Amniotic stem cell (primary cell): ENCODE measurements at places on chromosomes 5 and 9.

DNA sequence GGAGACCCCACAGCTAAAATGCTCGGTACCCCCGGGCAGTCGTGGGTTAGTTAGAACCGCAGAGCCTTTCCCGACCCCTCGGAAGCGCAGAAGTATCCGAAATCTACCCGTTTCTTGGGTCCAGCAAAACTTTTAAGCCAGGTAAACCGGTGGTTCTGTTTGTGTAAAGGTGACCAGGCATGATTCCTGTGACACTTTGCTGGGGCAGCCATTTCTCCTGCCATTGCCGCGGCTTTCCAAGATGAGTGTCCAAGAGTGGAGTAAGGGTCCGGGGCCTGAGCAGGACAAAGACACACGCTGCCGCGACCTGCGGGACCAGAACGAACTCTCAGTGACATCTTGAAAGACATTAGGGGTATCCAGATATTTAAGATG, 655 bp downstream of the MARVELD2 start:
- no peak for DNase-seq

GRCh38 chr9:94913550-94913949, 187.1 kb downstream of the AOPEP start:
- DNase-seq, result no peak

- no peak for DNase-seq
Measured at GRCh38 chr9:127207734-127208410, 56.7 kb upstream of the GARNL3 start.

DNA sequence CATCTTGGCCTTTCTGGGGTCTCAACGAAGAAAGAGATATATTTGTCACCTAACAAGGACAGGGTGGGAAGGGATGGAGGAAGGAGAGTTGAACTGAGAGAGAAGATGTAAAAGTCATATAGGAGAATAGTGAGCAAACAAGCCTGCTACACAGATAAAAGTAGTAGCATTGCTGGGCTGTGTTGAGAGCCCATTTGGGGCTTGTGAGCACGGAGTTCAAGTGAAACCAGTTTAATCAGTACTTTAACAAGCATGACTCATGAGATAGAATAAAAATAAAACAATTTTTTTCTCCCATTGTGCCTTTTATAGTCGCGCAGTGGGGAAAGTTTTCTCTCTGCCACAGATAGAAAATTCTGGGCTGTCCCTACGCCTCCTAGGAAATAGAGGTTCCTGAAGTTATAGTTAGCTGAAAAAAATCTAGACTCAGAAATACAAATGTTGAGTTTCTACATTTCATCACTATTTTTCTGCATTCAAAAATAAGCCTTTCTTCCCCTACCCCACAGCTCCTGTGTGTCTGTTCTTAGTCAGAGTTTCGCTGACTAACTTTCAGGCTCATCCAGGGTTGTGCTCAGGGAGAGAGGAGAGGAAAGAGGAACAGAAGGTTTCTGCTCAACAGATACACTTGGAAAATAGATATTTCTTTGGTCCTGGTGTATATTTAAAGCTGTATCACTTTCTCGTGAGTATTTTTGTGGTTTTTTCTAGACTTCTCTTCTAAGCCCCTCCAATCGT, 395.8 kb upstream of the ADAMTSL1 start:
- DNase-seq, result no peak

GRCh38 chr5:173429489-173430150, 101.4 kb upstream of the STC2 start:
- no peak for DNase-seq

DNA sequence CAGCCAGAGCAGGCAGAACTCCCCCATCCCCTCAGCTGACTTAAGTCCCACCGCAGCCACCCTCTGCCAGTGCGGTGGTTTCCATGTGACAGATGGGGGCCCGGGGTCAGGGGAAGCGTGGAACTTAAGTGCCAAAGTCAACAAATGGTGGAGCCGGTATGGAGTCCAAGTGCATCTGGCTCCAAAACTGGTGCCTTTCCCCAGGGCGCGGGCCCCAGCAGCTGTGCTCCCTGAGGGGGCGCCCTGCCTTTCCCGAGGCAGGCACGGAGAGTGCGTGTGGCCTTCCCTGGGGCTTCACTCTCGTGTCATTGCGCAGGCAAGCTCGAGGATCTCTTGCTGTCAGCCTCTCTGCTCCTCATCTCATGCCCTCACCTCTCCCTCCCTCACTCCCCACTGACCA, 33.8 kb downstream of the SLC46A2 start:
- no peak for DNase-seq

- no peak for DNase-seq
Measured at GRCh38 chr9:82560457-82560904, 502.5 kb downstream of the RASEF start.

DNA sequence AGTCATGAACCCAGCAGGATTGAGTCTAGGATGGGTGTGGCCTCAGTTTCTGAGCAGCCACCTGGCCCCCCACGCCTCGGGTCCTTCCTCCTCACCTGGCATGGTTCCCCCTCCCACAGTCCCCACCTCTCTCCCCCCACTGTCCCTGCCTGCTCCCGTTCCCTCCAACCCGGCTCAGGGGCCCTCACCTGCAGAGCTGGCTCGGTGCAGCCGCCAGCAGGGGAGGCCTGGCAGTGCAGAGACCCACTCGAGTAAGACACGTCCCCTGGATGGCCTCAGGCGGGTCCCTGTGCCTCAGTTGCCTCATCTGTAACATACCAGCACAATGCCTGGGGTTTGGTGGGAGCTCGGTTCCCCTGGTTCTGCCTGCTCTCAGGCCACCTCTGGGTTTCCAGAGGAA, 66.2 kb downstream of the NEK6 start:
- DNase-seq, result no peak

DNA sequence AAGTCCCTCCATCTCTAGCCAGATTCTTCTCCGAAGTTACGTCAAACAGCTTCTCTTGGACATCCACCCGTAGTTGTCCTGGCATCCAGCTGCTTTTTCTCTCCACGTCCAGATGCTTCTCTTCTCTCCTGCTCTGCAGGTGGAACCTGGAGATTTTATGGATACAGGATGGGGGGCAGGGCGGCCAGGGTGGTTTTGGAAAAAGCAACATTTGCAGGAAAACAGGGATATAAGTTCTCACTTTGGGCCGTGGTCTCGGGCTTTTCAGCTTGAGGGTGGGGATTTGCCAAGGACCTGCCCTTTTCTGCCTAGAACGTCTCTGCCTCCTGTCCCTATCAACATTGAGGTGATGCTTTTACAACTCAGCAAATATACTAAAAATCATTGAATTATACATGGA, 1941.6 kb upstream of the C9orf72 start:
- DNase-seq, result no peak

GRCh38 chr9:129570450-129571297, 50.2 kb downstream of the C9orf50 start:
- DNase-seq, result peak; percentile 67

GRCh38 chr9:35771943-35772342, 17.9 kb upstream of the MSMP start:
- DNase-seq, result no peak
